Dermis blood vessel endothelial cell (primary cell): ENCODE measurements at places on chromosomes 11 and 22. TPM values are rescaled to one million over a fixed set of nuclear protein-coding genes. Genes with fewer than 3 reads are reported as not detected.

GRCh38 chr11:36090356-36091109 lies 146.7 kb downstream of the LDLRAD3 start:
- no peak for DNase-seq

GRCh38 chr11:19924311-19924710 lies 211.7 kb downstream of the NAV2 start:
- DNase-seq: no peak

GRCh38 chr11:95794086-95794485 lies 3.8 kb downstream of the CEP57 start:
- no peak for DNase-seq

DNA sequence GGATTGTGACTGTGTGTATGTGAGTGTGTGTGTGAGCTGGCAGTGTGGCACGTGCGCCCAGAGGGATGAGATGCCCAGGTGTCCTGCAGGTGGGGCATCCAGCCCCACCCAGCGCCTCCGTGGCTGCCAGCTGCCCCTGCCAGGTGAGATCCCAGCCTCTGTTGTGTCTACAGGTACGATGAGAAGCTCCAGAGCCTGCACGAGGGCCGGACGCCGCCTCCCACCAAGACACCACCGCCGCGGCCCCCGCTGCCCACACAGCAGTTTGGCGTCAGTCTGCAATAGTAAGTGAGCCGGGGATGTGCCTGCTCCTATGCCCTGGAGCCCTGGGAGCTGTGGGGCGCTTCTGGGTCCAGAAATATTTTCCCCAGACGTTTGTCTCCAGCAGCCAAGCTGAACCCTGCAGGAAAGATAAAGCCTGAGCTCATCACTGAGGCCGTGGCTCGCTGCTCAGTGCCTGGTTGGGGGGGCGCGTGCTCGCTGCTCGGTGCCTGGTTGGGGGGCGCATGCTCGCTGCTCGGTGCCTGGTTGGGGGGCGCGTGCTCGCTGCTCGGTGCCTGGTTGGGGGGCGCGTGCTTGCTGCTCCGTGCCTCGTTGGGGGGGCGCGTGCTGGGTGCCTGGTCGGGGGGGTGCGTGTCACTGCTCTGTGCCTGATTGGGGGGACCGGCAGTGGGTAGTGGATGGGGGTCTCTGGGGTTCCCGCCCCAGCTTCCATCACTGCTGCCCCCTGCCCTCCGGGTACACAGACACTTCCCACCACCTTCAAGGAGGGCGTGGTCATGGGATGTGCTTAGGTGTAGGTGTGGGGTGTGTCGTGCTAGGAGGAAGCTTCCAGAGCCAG lies 73.2 kb downstream of the ARHGAP8 start:
- no peak for DNase-seq

GRCh38 chr11:6357222-6357621 lies 33.1 kb upstream of the SMPD1 start:
- peak; percentile 25 for DNase-seq

GRCh38 chr11:36757075-36757474 lies 159.0 kb upstream of the RAG2 start:
- DNase-seq: no peak

DNA sequence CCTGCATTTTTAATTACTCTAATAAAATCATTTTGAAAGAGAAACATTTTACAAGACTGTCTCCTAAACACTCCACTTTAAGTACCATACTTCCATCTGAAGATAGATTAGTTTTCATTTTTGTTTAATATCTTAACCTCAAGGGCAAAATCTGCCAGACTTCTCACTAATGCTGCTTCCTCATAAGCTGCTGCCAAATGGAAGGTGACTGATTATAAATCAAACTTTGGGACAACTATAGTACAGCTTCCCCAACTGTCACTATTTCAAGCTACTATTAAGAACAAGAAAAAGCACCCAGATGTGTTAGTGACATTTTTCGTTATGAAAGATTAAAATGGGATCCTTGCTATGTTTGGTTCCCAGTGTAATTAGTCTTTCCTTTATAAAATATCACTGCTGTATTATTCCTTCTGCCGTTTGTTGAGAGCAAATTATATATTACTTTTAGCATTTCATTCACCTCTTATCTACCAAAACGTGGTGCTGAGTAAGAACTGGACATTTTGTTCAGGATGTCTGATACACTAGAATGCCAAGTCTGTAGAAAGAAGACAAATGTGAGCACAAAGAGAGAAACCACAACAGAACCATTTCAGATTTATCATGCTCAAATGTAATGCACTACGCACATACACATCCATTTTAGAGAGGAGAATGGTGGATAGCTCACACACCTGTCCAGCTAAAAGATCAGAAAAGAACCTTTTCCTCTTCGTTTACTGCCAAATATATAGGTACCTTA lies 312.2 kb upstream of the C11orf87 start:
- DNase-seq: no peak

DNA sequence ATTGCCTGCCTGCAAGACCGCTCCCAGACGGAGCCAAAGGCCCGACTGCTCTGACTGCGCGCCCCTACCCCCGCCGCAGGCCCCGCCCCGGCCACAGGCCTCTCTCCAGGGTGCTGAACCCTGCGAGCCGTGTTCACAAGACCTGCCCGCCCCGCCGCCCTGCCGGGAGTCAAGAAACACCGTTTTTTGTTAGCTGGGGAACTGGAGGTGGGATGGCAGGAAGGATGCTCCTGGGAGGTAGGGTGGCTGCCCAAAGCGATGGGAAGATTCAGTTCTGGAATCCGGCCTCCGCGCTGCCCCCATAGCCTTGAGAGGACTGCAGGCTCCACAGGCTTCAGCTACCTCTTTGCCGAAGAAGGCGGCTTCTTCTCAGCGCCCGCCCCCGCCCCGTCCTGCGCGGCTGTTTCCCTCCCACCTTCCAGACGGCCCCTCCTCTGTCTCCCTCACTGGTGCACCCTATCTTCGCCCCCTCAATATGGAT lies 2.7 kb upstream of the PDE2A start:
- DNase-seq: peak; percentile 62

KCNK7 gene
- 0.14 and 0.17 TPM in 2 replicates for total RNA-seq

INS gene
- total RNA-seq: not detected in 2 replicates

MMP1 gene
- 650 and 1,055 TPM in 2 replicates for total RNA-seq

MMP12 gene
- total RNA-seq: not detected in 2 replicates

GRM5 gene
- under 0.01 TPM in 1 of 2 replicates, not detected in the other for total RNA-seq

SYT7 gene
- 0.51 and 3.0 TPM in 2 replicates for total RNA-seq

LYVE1 gene
- total RNA-seq: 64.6 and 70.3 TPM in 2 replicates

MS4A8 gene
- not detected in 2 replicates for total RNA-seq

OR51E1 gene
- total RNA-seq: not detected in 2 replicates

CREB3L1 gene
- total RNA-seq: 0.33 and 0.68 TPM in 2 replicates
